ENCODE measurements at places on chromosomes 6 and 20.

DNA sequence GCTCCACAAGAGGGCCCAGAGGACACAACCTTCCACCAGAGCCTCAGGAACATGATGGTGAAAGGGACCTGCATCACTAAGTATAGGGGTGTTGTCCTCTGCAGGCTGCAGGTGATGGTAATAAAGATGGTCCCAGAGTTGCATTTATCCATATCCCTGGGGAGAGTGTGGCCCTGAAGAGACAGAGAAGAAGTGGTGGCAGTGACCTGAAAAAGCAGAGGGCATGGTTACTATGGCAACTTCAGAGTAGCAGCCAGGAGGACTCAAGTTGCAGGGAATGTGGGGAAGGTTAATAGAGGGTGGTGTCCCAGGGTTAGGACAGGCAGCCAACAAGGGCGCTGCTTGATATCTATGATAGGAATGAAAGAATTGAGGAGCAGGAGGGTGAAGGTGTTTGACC is 57.1 kb downstream of the HLA-A start:
- no peak for DNase-seq

- DNase-seq, result no peak
Observed at GRCh38 chr6:158993639-158994038, 6.4 kb downstream of the RSPH3 start.

DNA sequence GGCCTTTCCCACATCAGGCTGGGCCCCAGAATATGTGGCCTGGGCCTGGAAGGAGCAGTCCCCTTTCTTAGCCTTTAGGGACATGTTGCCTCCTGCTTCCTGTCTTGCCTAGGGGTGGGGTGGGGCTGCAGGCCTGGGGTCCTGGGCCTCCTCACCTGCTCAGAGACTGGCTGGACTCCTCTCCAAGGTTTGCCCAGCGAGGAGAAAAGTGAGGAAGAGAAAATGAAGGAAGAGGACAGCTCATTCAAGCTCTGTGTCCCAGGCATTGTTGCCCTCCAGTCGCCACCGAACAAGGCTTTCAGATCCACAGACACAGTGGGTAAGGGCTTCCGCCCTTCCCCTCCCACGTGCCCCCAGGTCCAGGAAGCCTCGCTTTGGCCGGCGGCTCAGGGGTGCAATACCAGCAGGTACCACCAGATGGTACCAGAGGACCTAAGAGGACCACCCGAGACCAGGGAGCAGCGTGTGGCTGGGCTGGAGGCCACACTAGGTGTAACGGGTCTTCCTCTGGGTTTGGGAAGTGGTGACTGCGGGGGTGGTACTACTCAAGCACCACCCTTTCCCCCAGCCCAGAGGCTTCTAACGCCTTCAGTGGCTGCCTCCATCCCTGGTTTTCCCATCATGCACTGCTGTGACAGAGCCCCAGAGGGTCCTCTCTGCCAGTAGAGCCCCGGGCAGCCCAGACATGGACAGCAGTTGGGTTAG is 5.5 kb upstream of the BAK1 start:
- peak; percentile 79 for DNase-seq

DNA sequence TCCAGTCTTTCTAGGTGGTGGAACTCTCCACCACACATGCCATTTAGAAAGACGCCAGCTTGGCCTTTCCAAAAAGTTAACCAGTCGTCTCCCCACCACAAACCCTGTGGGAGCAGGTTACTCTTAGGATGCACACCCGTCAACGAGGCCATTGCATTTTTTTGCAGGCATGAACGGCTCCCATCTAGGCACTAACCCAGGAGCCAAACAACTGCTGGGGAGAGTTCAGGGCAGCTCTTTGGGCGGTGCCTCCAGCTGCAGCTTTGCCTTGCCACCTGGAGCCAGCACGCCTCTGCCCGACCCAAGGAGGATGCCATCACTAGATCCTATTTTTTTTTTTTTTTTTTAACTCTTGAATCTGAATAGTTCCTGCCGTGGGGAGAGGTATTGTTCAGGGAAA is 39.9 kb downstream of the TBC1D7 start:
- no peak for DNase-seq

DNA sequence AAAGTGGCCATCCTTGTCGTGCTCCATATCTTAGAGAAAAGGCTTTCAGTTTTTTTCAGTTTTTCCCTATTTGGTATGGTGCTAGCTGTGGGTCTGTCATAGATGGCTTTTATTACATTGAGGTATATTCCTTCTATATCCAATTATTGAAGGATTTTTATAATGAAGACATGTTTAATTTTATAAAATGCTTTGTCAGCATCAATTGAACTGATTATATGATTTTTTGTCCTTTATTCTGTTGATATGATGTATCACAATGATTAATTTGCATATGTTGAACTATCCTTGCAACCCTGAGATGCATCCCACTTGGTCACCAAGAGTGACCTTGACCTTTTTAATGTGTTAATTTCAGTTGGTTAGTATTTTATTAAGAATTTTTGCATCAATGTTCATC is 55.1 kb upstream of the VGLL2 start:
- DNase-seq, result no peak

DNA sequence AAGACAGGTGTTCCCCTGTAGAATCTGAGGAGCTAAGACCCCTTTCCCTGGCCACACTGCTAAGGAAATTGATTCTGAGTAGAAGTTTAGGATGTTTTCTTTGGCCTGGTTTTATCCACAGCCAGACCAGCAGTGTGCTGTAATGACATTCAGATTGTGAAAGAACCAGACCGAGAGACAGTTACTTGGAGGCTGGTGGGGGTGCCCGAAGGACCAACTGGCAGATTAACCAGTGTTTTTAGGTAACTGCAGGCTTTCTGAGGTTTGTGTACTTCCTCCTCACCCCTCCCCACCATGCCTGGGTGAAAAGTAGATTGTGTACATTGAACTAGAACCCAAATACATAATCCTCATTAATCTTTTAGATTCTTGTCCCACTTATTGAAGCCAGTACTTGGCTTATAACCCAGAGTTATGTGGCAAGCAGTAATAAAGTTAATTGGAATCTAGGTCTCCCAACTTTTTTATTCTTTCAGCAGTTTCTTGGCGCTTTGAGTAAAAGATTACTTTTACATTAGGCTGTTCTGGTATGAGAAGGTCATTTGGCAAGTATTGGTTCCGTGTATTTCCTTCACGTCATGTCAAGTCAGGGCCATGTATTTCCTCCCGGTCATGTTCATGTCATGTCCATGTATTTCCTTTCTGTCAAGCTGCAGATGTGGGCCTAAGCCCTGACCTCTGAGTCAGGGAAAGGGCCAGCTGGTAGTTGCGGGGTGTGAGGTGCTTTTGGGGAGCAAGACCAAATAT is 93.7 kb downstream of the TCP11 start:
- DNase-seq, result peak; percentile 78

DNA sequence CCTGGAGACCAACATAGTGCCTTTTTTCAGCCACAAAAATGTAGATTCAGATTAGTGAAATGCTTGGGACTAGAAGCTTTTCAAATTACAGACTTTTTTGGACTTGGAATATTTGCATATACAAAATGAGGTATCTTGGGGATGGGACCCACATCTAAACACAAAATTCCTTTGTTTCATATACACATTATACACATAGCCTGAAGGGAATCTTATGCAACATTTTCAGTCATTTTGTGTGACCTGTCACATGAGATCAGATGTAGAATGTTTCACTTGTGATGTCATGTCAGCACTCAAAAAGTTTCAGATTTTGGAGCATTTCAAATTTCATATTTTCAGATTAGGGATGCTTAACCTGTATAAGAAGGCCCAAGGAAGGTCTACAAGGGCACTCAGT is 44.5 kb upstream of the ALDH8A1 start:
- DNase-seq, result no peak

GRCh38 chr6:155434096-155434495 is 21.5 kb downstream of the NOX3 start:
- DNase-seq, result no peak

- DNase-seq, result peak; percentile 72
Observed at GRCh38 chr6:143336446-143337152, 113.9 kb downstream of the ADAT2 start.

- DNase-seq, result no peak
Observed at GRCh38 chr20:35287509-35288324, 3.1 kb upstream of the EIF6 start.

DNA sequence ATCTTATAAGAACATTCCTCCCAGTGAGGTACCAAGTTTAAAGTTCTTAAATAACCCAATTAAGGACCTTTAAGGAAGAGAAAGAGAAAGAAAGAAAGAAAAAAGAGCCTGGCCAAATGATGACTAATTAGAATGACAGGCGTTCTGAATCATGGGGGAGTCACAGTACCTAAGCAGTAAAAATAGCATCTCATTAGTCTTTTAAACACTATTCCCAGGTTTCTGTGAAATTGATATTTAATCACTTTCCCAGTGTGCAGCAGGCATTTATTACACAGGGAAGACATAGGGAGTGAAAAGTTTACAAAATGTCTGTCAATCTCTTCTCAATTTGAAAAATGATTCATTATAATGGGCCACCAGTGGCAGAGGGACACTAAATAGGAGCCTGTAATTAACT is 251.4 kb upstream of the MANEA start:
- DNase-seq, result peak; percentile 42

DNA sequence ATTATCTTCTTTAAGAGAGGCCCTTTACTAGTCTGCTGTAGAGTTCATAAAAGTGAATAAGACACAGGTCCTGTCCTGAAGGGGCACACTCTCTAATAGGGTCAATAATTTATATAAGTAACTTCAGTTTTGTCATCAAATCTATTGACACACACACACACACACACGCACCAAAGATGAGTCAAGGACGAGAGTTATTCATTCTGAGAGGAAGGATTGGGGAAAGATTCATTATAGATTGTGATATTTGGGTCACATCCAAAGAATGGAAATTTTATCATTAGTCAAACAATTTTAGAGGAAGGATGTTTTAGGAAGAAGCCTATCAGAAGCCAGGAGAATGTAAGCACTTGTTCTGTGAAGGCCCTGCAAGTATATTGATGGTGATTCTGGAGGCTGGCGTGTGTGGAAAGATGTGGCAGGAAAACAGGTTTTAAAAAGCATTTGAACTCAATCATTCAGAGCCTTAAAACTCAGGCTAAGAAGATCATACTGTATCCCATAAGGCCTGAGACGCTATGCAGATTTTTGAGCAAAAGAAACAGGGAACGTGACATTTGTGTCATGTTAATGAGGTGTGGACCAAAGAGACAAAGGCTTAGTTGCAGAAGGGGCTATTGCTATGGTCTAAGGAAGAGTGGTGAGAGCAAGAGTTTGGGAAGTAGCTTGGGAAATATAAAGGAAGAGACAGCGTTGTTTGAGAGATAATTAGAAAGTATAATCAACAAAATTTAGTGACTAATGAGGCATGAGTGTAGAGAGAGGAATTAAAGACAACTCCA is 161.4 kb upstream of the PREP start:
- DNase-seq, result no peak

DNA sequence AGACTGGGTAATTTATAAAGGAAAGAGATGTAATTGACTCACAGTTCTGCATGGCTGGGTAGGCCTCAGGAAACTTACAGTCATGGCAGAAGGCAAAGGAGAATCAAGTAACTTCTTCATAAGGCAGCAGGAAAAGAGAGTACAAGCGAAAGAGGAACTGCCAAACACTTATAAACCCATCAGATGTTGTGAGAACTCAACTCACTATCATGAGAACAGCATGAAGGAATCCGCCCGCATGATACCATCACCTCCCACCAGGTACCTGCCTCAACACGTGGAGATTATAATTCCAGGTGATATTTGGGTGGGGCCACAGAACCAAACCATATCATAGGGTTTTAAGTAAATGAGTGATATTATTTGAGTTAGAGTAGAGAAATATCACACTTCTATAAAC is 189.3 kb downstream of the TSHZ2 start:
- DNase-seq, result no peak

DNA sequence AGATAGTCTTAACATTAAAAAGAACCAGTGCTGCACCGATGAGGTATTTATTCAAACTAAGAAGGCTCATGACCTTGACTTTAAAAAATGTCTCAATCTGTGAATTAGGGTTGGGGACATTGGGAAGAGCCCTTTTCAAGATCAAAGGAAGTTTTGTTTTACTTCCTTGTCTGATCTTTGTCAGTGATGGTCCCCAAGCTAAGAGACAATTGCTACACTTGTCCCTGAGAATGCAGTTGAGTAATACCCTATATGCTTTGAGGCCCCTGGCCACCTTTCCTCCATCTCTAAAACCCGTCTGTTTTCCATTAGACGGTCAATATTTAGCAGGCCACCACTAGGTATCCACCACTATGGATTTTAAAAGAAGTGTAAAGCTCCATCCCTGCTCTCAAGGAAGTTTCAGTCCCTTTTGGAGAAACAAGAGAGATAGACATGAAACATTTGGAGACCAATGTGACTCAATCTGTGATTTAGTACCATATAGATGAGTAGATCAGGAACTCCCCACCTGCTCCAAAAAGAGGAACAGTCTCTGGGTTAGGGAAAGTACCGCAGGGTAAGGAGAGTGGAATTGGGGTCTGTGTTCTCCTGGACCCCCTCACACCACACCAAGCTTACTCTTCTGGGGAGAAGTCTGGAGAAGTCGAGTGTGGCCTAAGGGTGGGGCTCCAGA is 99.1 kb upstream of the ISM1 start:
- DNase-seq, result no peak

DNA sequence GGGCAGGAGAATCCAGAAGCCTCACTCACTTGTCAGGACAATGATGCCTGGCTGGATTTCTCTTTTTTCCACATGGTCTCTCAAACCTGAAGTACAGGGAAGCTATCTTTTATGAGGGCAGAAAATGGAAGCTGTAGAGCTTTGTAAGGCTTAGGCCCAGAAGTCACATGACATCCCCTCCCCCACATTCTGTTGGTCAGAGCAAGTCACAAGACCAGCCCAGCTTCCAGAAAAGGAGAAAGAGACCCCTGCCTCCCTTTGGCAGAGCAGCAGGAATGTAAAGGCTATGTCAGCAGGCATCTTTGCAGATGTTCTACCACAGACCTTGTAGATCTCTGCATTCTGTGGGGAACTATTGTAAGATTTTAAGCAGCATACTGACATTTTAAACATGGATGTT is 245.5 kb downstream of the SLC35F1 start:
- DNase-seq, result no peak

- no peak for DNase-seq
Observed at GRCh38 chr20:13251904-13252297, 30.8 kb downstream of the ISM1 start.

GRCh38 chr6:25263657-25264056 is 15.5 kb upstream of the CARMIL1 start:
- DNase-seq, result peak; percentile 78

DNA sequence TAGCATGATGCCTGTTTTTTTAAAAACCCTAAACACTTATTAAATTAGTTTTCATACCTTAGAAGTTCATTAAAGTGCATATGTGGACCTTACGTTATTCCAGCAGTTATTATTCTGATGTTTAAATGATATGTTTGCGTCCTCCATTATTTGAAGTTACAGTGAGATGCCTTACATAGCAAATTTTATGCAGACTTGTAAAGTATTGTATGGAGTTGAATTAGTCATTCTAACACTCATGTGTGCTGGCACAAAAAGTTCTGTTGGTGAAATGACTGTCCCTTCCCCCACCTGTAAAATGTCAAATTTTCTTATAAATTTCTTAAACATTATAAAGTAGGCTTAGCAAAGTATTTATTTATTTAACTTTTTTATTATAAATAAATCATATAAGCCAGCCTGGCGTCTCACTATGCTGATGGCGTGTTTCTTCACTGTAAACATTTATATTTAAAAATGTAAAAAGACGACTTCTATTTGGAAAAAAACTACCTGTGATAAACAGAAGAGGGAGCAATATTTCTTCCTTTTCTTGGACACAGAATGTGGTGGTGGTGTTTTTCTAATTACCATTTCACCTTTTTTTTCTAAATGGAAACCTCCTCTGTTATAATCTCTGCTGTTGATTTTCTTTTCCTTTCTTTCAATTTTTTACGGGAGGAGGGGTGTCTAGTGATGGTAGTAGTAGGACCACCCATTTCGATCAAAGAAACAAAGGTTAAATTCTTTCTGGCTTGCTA is 155.4 kb downstream of the RFPL4B start:
- peak; percentile 26 for DNase-seq

- no peak for DNase-seq
Observed at GRCh38 chr6:506508-506907, 115.0 kb downstream of the IRF4 start.
